Naive thymus-derived CD8-positive, alpha-beta T cell (primary cell): ENCODE measurements at places on chromosomes 16 and 17.
A peak's percentile ranks its signal among the peaks of the same experiment; 100 is the strongest.

DNA sequence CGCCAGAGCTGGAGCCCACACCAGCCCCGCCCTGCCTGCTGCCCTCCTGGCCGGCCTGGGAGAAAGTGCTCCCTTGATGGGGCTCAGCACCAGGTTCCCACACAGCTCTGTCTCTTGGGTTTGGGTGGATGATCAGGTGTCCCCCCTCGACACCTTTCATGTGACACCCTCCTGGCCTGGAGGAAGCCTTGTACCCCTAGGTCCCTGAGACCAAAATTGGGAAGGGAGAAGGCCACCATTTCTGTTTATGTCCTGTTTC lies 19.4 kb upstream of the PLLP start:
- no peak for DNase-seq

- DNase-seq: no peak
Measured at GRCh38 chr16:82033683-82034300, 1.3 kb upstream of the HSD17B2 start.

DNA sequence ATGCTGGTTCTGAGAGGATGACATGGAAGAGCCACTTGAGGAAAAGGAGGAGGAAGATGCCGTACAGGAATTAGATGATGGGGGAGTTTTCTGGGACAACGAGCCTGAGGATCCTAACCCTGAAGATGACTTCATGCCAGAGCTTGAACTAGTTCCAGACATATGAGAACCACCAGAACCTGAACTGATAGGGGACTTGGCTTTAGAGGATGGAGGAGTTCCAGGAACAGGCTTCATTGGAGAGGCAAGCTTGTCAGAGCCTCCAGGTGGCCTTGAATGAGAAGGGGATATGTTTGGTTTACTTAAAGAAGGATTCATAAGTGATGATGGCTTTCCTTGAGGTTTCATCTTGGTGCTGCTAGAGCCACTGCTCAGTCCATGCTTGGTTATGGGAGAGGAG lies 6.9 kb upstream of the FBXL20 start:
- no peak for DNase-seq

DNA sequence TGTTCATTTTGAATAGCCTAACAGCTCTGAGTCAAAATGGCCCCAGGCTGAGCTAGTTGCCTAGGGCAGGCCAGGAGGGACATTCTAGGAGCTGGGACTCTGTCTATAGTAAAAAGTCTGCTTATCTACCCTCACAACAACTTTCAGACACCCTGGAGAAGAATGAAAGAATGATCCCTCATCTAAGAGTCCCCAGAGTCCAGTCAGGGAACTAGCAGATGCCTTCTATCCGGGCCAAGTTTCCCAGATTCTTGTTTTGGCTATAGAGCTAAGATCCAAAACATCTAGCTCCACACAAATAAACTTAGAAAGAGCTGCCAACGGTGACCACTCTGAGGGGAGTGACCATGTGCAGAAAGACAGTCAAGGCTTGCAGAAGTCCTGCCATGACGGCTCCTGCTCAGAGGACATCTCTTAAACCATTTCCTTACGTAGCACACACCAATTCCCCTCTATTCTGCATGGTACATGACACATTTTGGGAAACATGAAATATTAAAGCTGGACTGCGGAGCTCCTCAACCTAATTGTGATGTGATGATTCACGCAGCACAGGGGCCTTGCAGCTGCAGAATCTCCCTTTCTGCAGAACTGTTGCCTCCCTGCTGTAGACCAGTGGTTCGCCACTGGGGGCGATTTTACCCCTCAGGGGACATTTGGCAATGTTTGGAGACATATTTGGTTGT lies 24.2 kb downstream of the FAM20A start:
- DNase-seq: no peak

DNA sequence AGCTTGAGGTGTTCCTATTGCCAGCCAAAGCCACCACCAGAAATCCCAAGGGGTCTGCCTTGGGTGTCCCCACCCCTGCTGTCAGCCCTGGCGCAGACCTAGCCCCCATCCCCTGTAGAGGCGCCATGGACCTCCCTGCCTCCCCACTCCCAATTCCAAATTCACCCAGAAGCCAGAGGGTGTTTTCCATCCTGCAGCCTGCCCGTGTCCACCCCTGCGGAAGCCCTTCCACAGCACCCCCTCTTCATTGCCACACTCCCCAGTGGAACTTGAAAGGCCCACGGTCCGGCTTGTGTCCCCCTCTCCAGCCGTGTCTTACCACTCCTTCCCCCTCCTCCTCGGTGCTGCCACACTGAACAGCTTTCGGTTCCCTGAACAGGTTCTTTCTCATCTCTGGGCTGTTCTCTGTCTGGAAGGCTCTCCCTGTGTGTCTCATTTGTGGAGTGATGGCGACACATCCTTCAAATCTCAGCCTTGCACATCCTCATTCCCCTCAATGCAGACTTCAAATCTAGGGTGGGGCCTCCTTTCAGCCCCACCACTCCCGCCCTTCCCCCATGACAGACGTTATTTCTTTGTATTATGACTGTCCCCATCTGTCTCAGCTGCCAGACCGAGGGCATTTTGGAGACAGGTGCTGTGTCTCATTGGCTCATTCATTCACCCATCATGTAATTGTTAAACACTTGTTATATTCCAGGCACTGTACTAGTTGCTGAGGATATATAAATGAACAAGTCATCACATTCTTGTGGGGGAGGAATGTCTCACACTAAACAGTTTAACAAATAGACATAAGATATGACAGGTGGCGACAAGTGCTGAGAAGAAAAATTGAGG lies 36.3 kb downstream of the ADGRG5 start:
- DNase-seq: no peak

GRCh38 chr16:81997738-81998137 lies 13.5 kb downstream of the SDR42E1 start:
- no peak for DNase-seq

DNA sequence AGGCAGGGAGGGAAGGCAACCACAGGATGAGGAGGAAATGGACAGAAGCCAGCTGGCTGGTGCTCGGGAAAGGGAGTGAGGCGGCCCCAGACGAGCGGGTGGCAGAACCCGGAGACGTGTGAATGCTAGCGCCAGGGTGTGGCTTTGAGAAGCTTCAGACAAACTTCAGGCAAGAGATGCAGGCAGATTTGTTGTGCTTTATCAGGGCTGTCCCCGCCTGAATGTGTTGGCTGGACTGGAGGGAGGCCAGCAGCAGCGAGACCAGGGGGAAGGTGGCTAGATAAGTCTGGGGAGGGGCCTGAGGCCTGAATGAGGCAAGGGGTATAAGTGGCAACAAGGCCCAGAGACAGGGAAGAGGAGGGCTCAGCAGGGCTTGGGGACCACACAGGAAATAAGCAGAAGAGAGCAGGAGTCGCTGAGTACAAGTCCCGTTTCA lies 22.0 kb downstream of the CAMKK1 start:
- DNase-seq: peak; percentile 32

- DNase-seq: no peak
Measured at GRCh38 chr17:81508639-81509206, 3.9 kb downstream of the ACTG1 start.

GRCh38 chr16:16025214-16025968 lies 76.0 kb downstream of the ABCC1 start:
- DNase-seq: no peak

GRCh38 chr17:62819511-62820221 lies 11.6 kb upstream of the MARCHF10 start:
- DNase-seq: no peak

DNA sequence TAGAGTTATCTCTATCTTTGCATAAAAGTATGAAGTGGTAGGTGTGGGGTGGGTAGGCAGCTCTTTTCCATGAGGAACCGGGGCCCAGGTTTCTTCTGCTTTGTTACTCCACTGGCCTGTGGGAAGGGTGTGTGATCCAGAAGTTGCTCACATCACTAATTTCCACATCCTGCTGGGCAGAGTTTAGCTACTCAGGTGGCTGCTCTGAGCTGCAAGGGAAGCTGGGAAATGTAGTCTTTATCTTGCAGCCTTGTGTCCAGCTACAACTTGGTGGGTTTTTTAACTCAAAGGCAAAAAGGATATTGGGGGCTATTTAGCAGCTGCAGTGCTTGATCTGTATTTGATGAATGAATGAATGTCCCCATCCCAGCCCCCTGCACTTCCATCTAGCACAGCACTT lies 335.3 kb downstream of the SNX29 start:
- no peak for DNase-seq

- peak; percentile 43 for DNase-seq
Measured at GRCh38 chr17:4901648-4902344, 1.1 kb downstream of the CHRNE start.

DNA sequence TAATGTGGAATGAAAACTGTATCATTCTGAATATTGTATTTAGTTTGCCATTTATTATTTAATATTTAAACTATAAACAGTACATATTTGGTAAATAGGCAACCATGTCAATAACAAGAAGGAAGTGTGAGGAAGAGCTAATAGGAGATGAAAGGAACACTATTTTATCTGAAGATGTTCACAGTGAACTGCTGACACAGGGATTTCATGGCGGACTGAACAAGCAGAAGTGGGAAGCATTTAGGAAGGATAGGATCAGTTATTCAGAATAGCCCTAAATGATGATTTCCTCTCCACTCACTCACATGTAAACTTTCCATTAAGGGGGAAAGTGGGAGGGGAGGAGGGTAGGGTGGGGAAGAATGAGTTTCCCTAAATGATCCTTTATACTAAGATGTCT lies 682.4 kb downstream of the TOX3 start:
- no peak for DNase-seq

GRCh38 chr16:912684-913613 lies 57.8 kb downstream of the LMF1 start:
- no peak for DNase-seq

DNA sequence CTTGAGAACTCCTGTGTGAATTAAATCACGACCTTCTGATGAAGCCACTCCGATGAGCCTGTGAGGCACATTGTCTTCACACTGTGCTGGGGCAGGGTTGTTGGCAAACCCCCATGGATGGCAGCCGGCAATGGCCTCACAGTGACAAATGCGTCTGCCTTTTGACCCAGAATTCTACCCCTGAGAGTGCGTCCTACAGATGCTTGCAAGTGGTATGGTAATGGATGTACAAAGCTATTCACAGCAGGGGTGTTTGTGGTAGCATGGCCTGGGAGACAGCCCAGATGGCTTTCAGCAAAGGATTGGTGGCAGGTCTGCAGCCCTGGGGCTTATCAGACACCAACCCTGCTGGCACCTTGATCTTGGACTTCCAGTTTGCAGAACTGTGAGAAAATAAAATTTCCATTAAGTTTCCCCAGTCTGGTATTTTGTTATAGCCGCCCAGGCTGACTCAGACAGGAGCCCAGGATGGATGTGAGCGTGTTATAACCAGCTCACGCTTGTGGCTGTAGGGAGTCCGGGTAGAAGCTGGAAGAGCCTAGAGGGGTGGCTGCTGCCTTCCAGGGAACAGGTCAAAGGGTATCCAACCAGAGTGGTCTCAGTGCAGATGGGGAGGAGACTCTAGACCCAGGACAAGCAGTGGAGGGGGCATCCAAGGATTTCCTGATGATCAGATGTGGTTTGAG lies 10.1 kb downstream of the AFMID start:
- no peak for DNase-seq

- DNase-seq: no peak
Measured at GRCh38 chr17:15048933-15049794, 216.0 kb downstream of the PMP22 start.

DNA sequence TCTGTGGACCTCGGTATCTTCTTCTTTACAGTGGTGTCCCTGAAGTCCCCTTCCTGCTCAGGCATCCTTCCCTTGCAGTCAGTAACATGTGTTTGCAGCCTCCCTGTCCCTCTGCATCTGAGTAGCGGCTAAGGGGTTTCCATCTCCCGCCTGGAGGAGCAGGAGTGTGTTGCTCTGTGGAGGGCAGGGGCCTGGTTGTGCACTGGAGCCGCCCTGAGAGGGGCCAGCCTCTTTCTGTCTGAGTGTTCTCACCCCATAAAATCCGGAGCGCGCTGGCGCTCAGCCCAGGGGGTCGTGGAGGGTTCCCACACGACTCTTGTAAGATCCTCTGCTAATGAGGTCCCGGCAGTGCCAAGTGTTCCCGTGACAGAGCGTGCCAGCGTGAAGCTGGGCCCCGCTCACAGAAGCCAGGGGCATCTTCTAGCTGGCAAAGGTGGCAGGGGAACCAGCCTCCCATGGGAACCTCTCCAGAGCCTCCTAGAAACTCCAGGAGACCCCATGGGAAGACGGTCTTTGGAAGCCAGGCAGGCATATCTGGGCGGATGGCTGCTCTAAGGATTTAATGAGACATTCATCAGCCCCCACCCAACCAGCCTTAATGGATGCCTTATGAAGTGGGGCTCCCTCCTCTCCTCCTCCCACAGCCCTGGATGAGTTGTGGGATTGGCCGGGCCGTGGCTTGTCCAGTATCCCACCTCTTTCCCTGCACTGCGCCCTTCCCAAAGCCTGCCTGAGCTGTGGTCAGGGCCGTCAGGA lies 91.4 kb upstream of the GSE1 start:
- DNase-seq: no peak

DNA sequence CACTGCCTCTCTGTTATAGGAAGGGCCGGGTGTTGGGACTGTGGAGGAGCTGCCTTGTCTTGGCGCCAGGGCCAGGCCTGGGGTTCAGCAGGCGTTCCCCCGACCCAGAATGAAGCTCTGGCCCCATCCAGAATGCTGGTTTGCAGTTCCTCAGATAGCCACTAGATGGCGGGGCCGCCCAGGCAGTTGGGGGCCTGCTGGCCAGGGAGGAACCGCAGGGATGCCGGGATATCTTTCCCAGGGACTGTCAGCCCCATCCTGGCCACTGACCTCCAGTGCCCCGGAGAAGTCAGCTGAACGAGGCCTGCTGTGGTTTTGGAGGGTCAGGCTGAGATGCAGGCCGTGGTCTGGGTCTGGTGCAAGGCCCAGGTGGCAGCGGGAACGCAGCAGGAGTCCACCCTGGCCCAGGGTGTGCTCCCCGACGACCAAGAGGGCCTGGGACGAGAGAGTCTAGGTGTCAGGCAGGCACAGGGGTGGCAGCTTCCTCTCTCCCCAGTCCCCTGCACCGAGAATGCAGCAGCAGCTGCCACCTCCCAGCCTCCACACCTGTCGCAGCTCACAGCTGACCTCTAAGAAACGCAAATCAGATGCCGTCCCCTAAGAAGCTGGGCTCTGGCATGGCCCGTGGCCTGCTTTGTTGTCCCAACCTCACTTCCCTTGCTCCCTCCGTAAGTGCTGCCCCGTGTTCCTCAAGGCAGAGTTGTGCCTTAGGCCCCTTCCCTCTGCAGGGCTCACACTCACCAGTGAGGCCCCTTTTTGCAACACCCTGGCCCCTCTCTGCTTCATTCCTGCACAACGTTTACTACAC lies 51.2 kb downstream of the RMI2 start:
- peak; percentile 31 for DNase-seq

- no peak for DNase-seq
Measured at GRCh38 chr17:78680436-78680835, 101.6 kb downstream of the CYTH1 start.

DNA sequence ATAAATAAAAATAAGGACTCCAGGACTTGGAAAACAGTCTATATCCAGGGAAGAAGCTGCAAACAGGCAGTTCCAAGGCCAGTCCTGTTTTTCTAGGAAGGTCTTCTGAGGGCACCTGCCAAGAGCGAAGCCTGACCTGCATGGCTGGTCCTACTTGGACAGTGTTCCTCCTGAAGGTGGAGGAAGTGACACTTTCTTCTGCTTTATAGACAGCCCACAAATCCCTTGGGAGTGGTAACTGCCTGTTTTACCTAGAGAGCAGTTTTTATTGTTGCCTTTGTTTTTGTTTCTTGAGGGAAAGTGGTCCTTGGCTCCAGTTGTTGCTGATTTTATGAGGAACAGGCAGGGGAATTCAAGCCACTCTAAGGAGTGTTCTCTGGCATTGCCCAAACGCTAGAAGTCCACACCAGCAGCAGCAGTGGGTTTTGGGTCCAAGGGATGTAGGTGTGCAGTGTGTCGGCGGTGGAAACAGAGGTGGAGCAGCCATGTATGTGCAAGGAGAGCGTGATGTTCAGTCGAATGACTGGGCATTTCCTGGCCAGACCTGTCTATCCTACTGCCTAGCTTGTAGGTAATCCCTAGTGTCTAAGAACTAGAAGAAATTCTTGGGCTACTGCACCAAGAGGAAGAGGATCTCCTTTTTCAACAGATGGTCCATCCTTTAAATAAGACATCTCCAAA lies 35.3 kb downstream of the LDHD start:
- DNase-seq: no peak
